ENCODE measurements at places on chromosomes 12 and 14.

- DNase-seq: no peak
These were observed 12.1 kb downstream of the CSRP2 start for GRCh38 chr12:76866726-76867125.

DNA sequence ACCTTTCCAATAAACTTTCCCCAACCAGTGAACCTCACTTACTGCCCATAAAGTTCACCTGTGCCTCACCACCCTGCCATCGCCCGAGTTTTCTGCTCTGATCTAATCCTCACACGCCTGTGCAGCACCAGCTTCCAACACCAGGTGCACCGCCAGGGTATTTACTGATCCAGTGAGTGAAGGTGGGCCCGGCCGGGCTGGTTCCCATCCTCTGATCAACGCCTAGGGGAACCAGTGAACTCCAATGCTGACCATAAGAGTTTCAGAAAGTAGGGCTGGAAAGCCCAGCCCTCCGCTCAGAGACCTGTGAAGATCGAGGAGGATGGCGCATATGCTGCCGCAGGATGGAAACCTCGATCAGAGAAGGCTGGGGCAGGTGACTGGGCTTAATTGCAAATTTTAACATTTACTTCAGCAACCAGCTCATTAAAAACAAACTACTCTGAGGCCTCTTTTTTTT is 685 bp upstream of the MYL6B start:
- DNase-seq: no peak

DNA sequence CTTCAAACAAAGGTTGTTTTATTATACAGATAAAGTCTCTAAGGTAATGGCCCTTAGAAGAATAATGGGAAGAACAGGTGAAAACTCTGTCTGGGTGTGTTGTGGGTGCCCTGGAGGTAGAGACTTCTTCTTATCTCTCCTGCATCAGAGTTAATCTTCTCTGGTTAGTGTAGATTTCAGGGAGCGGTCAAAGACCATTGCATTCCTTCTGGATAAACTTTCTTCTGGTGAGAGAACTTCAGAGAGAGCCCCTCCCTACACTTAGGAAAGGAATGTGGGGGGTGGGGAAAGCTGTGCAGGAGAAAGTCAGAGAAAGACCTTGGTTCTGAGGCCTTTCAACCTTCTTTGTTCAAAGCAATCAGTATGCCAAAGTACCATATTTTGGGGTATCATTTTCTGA is 658.5 kb downstream of the DIO2 start:
- DNase-seq: no peak

GRCh38 chr14:95323917-95324316 is 4.2 kb upstream of the CLMN start:
- no peak for DNase-seq

GRCh38 chr12:124033859-124034258 is 60.8 kb downstream of the ZNF664 start:
- no peak for DNase-seq

GRCh38 chr12:48767047-48767446 is 21.8 kb downstream of the ADCY6 start:
- DNase-seq: no peak

DNA sequence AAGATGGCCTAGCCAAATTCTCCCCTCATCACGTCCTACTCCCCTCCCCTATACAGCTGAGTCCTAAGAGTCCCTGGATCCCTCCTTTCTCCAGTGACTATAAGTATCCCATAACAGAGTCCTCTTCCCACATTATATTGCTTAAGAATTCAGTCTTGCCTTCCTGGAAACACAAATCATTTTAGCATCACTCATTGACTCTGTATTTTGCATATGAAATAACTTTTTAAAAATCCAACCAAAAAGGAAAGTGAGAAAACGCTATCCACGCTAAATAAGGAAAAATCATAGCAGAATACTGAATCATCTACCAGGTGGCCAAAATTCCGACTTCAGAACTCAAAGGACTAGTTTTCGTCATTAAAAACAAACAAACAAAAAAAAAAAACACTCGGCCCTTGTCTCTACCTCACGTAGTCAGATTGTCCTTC is 130.2 kb downstream of the GCH1 start:
- DNase-seq: no peak

DNA sequence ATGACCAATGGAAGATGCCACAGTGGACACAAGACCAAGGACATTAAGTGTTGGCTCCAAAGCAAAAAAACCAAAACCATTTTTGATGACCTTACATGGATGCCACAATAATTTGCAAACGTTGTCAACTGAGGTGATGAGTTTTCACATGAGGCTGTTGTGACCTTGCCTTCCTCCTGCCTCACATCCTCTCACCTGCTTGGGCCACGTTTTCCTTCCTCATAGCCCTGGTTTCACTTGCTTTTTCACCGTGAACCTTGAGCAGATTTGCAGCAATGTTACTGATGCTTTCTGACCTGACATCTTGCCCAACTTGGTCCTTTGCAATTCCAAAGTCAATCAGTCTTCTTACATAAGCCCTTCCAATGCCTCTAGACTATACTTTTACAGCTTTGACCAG is 3.7 kb downstream of the KRT6B start:
- no peak for DNase-seq

- no peak for DNase-seq
These were observed 93.6 kb downstream of the KCNK10 start for GRCh38 chr14:88229428-88229827.

- no peak for DNase-seq
These were observed 232.4 kb downstream of the RGS6 start for GRCh38 chr14:72164420-72165228.

- DNase-seq: no peak
These were observed 41.4 kb downstream of the MYO1H start for GRCh38 chr12:109389146-109389545.

GRCh38 chr12:10236720-10237119 is 24.0 kb downstream of the GABARAPL1 start:
- DNase-seq: no peak

DNA sequence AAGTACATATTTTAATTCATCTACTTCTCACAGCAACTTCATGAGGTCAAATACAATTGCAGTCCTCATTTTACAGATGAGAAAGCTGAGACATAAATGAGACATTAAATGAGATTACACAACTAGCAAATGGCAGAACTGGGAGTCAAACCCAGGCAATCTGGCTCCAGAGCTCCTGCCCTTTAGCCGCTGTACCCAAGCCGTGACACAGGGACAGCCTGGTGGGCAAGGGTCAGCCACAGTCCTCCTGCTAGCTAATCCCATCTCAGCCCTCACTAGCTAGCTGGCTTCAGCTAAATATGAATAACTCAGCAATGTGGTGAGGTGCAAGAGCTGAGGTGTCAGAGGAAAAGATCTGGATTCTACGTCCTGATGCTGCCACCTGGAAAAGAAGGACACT is 54.8 kb downstream of the NINJ2 start:
- no peak for DNase-seq

DNA sequence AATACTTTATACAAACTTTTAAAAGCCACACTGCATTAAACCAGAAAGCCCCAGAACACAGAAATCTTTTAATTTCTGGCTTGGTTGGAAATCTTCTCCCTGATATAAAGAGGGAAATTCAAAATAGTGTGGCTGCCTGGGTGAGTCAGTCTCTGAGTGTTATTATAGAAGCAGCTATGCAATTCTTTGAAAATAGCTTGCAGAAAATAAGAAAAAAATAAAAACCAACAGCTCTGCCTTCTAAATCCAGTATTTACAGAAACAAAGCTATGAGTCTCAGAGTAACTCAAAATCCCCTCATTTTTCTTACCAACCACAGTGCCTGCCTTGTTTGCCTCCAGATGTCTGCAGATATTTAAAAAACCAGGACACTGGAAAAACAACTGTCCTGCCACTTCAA is 68.6 kb upstream of the FERMT2 start:
- DNase-seq: no peak

- no peak for DNase-seq
These were observed 850.0 kb upstream of the FBXO33 start for GRCh38 chr14:40282196-40282595.

DNA sequence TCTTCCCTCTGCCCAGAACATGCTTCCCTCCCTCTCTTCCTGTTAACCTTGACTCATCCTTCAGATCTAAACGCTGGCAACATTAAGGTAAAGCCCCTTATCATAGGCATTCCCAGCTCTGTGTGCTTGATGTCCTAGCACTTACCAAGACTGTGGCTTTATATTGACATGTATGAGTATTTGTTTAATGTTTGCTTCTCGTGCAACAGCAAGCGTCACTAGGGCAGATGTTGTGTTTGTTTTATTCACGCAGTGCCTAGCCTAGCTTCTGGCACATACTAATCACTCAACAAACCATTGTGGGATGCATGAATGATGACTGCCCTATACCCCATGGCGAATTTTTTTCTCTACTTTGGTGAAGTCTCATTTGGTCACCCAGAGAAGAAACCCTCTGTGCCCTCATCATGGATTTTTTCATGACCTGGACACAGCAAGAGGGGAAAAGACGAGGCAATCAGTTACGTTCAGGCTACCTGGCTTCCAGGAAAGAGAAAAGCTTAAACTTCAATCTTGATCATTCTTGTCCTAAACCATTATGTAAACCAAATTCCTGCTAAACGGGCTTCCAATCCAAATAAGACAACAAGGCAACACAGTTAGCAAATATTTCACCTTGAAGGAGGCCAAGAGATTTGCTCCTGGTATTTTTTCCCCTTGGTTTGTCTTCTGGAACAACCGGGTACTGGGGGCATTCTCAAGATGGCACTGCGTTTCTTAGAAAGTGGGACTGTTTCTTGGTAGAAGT is 47.9 kb upstream of the SOCS2 start:
- no peak for DNase-seq

GRCh38 chr12:43493261-43493797 is 58.7 kb downstream of the ADAMTS20 start:
- no peak for DNase-seq

DNA sequence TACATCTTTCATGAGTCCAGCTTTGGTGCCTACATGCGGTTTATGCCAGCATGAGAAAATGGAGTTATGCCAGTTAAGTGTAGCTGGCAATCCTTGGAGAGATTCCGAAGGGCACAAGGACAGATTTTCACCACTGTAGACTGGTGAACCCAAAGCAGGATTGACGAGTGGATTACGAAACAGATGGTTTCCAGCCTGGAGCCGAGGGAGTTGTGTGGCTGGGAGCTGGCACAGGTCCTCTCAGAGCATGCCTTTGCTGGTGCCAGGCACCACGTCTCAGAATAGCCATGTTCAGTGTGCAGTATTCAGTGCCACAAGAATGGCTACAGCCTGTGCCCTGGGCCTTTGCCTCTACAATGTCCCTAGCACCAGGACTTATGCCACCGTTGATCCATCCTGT is 13.2 kb downstream of the KCNH3 start:
- no peak for DNase-seq

DNA sequence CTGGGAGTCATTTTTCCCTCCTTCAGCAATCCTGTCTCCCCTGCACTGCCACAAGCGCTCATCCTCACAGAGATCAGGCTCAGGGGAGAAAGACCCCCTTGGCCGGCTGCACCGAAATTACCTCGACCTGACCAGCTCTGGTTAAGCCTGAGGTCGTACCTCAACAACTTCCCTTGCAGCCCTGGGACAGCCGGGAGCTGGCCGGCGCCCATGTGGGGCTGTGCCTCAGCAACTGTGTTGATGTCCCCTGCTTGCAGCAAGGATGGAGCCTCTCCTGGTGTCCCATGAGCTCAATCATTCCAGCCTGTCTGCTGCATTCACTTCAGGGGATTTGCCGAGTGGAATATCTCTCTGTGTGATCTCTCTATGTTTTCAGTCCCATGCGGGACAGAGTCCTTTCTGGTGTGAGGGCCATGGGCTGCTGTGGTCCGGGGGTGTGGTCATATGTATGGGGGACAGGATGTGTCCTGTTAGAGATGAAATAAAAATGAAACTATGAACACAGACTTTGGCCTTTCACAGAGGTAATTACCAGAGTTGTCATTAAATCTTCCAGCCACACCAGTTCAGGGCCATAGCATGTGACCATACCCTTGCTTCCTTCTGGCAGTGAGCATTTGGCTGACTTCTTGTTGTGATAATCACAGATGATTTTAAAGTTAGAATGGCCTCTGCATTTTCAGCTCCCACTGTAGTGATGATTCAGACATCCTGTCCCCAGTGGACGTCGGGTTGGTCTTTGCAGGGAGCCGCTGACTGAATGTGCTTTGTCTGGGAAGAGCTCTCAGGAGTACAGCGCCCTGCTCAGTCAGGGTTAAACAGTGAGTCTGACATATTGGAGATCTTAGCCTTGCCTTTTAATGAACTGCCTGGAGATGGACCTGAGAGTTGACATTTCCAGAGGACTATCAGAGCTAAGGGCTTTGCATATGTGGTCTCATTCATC is 405.9 kb downstream of the AACS start:
- DNase-seq: no peak

- no peak for DNase-seq
These were observed 74.9 kb downstream of the PPM1H start for GRCh38 chr12:62860020-62860419.

GRCh38 chr14:54758041-54758440 is 144.6 kb downstream of the GCH1 start:
- no peak for DNase-seq

DNA sequence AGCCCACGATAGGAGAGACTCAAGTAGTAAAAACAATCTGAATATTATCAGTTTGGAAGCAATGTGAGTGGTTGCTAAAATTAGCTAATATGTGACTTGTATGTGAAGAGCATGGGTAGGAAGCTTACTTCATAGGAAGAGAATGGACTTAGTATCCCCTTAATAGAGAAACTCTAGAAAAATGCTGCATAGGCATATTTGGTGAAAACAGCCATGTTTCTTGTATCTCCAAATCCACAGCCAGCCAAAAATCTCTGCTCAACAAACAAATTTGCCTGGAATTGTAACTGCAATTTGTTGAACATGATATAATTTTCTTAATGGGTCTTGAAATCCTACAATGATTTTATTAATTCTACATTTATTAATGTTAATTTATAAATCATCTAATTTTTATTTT is 1252.9 kb upstream of the TMEM132C start:
- DNase-seq: no peak

DNA sequence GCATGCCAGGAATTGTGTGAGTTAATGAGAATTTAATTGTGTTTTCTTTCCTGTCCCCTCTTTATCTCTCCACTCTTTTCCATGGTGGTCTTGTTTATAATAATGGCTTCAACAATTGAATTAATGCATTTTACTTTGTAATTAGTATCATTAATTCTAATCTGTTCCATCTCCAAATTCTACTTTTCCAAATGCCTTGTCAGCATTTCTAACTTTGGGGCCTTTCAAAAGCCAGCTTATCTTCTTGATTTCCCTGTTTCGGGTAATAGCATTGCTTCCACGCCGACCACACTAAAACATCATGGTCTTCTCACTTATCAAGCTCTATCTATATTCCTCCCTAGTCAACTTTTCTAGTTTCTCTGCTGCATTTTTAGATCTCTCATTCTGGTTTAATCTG is 54.2 kb upstream of the RMST start:
- DNase-seq: no peak

Measured in activated CD8-positive, alpha-beta memory T cell treated with anti-CD3 and anti-CD28 coated beads for 1 hour (primary cell).